ENCODE measurements at places on chromosomes 3 and 15.
A peak's percentile ranks its signal among the peaks of the same experiment; 100 is the strongest.

DNA sequence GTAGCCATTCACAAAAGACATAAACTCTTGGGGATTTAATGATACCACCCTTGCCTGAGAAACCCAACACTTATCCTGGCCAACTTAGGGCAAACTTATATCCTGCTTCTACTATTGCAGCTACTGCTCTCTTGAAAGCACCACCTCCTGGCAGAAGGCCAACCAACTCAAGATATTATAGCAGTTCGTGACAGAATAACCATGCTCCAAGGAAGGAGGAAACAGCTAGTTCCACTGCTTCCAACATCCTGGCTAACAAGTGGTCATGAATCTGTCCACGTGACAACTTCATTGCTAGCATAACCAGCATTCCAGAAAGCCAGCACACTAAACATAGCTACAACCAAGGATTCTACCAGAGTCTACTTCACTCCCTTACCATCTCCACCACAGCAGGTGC lies 1037.5 kb downstream of the TBL1XR1 start:
- DNase-seq, result no peak

DNA sequence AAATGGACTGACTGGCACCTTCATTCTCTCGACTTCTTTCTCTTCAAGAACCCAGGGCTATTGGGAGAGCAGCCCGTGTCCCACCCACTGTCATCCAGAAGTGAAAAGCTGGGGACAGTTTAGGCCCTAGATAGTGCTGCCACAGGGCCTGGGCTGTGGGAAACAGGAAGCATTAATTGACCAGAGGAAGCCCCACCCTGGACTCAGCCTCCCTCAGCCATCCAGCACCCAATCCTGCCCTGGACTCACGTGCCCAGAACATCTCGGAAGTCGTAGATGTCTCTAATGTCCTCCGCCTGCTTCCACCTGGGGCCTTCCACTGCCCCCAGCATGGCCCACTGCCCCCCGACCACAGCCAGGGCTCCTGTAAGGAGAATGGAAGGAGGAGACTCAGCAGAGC lies 2.3 kb downstream of the CAMK1 start:
- no peak for DNase-seq

- no peak for DNase-seq
Observed at GRCh38 chr3:85835857-85836440, 877.2 kb downstream of the CADM2 start.

GRCh38 chr15:55778932-55779331 lies 36.0 kb upstream of the PRTG start:
- DNase-seq, result no peak

GRCh38 chr3:100719136-100719535 lies 9.8 kb downstream of the TFG start:
- DNase-seq, result no peak

DNA sequence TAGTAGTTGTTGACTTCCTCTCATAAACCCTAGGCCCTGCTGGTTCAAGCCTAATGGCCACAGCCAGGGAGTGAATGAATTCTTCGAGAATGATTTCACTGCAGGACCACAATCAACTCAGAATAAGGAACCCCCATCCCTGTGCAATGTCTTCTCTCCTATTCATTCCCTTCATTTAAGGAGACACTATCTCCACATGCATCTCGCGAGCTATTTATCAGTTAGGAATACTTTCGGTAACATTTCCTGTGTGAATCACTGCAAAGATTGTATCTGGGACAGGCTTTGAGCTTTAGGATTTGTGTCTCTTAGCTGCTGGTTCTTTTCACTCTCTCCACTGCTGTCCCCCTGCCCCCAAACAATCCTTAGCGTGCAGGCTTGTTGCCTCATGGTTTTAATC lies 94.4 kb downstream of the MYLK start:
- no peak for DNase-seq

DNA sequence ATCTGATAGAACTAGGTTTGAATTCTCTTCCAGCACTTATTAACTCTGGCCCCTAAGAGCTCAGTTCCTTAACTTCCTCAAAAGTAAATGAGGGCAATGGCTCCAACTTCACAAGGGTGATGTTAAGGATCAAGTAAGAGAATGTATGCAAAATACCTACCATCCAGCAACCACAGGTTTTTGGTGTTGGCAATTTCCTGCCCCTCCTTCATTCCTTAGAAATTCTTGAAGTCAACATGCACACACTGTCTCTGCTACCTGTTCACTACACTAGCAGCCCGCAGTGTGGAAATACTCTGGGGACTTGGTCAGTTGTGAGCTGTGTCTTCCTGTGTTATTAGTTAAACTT lies 5.0 kb downstream of the ZBED2 start:
- DNase-seq, result no peak

GRCh38 chr15:43225201-43225949 lies 4.6 kb upstream of the EPB42 start:
- peak; percentile 27 for DNase-seq

GRCh38 chr15:101570241-101570640 lies 80.7 kb upstream of the PCSK6 start:
- no peak for DNase-seq

GRCh38 chr15:94638183-94638582 lies 406.8 kb downstream of the MCTP2 start:
- DNase-seq, result no peak

GRCh38 chr3:48664313-48664644 lies 1.6 kb upstream of the CELSR3 start:
- no peak for DNase-seq

- no peak for DNase-seq
Observed at GRCh38 chr3:53223541-53223966, 32.3 kb downstream of the TKT start.

DNA sequence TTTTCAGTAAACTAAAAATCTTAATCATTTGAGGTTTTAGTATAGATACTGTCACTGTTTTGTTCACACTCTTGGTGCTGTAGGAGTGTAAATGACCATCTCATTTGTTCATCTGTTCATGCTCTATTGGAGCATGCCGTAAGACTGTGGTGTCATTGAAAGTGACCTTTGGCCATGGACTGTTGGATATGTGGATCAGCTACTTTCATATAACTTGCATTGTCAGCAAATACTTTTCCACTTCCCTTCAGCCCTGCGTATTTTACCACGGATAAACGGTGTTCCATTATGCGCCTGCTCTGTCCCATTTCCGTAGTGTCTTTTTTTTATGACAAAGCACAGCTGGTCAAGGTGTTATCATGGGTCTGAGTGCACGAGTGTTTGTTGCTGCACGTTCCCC lies 32.6 kb upstream of the SENP5 start:
- no peak for DNase-seq

GRCh38 chr3:159604151-159604581 lies 384.5 kb upstream of the IL12A start:
- DNase-seq, result no peak

GRCh38 chr15:58947179-58947578 lies 13.7 kb upstream of the SLTM start:
- DNase-seq, result no peak

GRCh38 chr3:72565593-72565992 lies 282.7 kb downstream of the SHQ1 start:
- DNase-seq, result no peak

- no peak for DNase-seq
Observed at GRCh38 chr3:67517781-67518180, 136.6 kb downstream of the SUCLG2 start.
